ENCODE measurements at places on chromosomes 4 and X.

DNA sequence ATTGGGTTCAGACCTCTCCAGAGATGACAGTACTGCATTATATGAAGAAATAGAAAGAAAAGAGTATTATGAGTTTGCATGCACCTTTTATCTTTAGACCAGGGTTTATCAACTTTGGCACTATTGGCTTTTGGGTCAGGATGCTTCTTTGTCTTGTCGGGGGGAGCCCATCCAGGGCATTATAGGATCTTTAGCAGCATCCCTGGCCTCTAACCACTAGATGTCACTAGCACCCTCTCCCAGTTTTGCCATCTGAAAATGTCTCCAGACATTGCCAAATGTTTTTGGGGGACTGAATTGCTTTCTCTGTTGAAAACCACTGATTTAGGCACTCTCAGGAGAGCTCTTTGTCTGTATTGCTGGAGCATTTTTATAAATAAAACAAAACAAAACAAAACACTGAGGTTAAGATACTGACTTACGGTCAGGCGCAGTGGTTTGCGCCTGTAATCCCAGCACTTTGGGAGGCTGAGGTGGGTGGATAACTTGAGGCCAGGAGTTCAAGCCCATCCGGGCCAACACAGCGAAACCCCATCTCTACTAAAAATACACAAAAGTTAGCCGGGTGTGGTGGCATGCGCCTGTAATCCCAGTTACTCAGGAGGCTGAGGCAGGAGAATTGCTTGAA is 23.6 kb downstream of the CA5B start:
- DNase-seq = no peak

- DNase-seq = no peak
Measured at GRCh38 chr4:123599061-123599919, 202.7 kb downstream of the SPRY1 start.

- DNase-seq = no peak
Measured at GRCh38 chr4:19368800-19369199, 882.9 kb upstream of the SLIT2 start.

GRCh38 chr4:10008609-10009005 is 12.7 kb downstream of the SLC2A9 start:
- no peak for DNase-seq

- no peak for DNase-seq
Measured at GRCh38 chr4:91830681-91831395, 472.9 kb upstream of the GRID2 start.
